Islet precursor cell (in vitro differentiated cells): ENCODE measurements at places on chromosomes 16 and 17.

DNA sequence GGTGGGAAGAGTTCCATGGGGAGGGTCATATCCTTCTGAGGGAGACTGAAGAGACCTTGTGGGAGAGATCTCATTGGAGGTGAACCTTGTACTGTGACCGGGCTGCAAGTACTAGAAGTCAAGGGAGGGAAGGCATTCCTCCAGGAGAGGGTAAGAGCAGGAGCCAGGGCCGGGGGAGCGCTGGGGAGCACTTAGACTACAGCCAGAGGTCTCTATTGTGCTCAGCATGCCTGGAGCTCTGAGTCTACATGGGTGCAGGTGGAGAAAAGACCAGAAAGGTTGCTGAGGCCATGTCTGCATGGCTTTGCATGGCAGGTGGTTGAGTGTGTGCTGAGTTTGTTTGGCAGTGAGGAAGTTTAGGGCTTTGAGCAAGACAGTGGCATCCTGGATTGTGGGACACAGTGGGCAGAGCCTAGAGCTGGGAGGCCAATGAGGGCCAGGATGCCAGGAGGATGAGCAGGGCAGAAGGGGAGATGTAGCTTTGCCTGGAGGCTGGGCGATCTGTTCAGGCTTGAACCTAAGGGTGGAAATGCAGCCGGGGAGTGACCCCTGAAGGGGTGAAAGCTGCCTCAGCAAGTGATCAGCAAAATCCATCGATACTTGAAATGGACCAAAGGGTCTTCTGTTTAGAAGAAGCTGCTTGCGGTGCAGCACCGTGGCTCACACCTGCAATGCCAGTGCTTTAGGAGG, 317.4 kb upstream of the TNRC6C start:
- DNase-seq, result peak; percentile 43

DNA sequence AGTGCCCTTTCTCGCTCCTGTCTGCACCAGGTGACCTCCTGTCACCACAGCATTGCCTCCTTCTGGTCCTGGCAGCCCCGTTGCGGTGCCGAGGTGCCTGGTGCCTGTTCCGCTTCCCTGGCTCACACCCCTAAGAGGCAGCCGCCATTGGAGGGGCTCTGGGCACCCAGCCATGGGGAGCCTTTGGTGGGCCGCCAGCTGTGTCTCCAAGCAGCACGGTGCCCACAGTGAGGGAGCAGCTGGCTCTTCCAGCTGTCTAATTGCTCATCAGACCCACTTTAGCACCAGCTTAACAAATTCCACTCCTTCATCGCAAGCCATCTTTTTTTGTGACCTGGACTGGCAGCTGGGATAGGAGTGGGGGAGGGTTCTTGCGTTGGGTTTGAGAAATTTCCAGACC, 276.1 kb downstream of the SNX29 start:
- DNase-seq, result no peak

DNA sequence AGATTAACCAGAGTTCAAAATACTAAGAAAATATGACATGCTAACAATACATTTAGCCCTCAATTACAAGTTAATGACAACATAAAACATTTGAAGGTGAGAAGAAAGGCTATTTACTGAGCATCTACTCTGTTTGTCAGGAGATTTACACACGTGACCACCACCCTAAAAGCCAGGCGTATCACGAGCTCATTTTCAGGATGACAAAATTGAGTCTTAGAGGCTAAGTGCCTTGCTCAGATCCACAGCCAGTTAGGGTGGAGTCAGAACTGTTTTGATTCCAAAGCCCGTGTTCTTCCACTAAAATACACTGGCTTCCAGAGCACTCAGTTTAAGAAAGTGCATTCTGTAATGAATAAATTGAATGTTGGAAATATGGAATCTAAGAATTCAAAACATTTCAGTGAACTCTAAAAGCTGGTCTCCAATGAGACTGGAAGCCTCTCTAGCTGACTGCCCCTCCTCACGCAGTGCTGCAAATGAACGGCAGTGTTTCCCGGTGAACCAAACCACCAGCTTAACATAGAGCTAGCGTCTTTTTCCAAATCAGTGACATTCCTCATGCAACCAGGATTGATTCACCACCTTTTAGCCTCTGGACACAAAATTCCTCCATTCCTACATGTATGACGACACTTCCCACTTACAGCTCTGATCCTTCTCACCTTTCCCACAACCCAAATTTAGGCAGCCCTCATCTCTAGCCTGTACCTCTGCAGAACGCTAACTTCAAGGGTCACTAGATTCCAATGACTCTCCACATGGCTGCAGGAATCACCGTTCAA, 5.9 kb downstream of the ZDHHC7 start:
- DNase-seq, result peak; percentile 67

DNA sequence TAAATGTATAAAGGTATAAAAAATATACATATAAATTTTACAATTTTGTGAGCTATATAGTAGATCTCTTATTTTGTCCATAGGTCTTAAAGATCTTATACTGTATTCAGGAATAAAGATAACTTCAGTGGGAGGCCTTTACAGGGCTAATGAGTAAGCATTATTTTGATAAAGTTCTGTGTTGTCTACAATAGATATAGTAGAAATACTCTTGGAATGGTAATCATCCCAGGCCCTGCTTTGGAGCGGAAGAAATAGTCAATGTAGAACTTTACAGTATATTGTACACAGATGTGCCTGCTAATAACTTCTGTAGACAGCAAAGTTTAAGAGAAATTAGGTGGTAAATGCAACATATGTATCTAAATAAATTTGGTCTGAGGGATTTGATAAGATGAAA, 42.6 kb downstream of the TENT4B start:
- no peak for DNase-seq

- DNase-seq, result no peak
Measured at GRCh38 chr16:14284930-14285512, 213.9 kb downstream of the MRTFB start.

GRCh38 chr17:36602924-36603384, 1.6 kb downstream of the MRM1 start:
- DNase-seq, result peak; percentile 90

DNA sequence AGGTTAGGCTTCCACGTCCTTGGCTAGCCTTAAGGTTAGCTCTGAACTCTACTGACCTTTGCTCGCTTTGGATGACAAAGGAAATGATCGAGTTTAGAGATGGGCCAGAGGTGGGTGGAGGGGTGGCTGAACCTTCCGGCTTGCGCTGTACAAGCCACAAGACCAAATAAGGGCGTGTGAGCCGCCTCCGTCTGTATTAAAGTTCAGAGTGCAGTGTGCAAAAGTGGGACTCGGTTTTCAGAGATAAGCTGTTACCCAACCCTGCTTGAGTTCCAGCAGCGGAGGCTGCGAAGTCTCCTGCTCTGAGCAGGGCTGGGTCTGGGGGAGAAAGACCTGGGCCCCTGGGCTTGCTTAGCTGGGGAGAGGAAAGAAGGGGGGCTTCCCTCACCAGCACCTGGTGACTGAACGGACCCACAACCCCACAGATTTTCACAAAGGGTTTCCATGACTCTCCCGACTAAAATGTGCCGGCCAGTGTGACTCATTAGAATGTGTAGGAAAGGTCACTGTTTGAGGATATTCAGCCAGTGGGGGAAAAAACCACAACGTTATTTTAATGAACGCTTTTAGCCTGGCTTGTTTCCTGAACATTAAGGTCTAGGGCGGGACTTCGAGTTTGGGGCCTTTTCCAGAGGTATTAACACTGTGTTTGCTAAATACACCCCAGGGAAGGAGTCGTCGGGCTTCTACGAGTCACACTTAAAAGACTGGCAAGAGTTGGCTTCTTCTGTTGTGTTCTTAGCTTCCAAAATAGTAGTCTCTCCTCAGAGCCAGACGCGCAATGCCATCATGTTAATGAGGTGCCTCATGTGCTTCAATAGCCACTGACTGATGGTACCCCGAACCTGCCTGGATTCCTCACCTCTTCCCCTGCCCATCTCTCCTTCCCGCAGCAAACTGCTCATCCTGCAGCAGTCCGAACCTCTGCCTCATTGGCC, 67.0 kb downstream of the CENPV start:
- peak; percentile 99 for DNase-seq

GRCh38 chr16:28261942-28262341, 30.4 kb upstream of the SBK1 start:
- peak; percentile 47 for DNase-seq

GRCh38 chr17:50687200-50688066, 20.3 kb downstream of the ANKRD40 start:
- peak; percentile 99 for DNase-seq

DNA sequence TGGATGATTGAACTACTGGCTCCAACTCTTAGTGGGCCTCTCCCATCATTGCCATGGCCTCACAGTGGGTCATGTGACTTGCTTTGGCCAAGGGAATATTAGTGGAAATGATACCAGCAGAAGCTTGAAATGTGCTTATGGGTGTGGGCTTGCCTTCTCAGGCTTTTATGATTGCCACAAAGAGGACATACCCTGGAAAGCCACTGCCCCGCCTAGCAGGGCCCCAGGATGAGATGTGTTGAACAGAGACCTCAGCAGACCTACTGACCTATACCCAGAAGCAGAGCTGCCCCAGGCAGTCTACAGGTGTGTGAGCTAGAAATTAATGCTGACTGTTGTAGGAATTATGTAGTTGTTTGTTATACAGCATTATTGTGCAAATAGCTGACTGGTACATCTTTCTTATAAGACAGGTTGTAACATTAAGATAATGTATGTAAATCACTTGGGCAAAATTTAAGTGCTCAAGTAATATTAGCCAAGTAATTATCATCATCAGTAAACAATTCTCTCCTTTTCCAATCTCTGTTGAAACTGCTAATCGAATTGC, 67.8 kb upstream of the CDH5 start:
- DNase-seq, result peak; percentile 14

DNA sequence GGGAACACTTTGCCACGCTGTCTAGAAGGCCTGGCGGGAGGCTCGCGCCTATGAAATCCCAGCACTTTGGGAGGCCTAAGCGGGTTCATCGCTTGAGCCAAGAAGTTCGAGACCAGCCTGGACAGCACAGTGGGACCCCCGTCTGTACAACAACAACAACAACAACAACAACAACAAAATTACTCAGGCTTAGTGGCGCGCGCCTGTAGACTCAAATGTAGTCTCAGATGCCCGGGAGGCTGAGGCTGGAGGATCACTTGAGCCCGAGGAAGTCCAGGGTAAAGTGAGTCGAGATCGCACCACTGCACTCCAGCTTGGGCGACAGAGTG, 297 bp upstream of the SLFN13 start:
- no peak for DNase-seq

DNA sequence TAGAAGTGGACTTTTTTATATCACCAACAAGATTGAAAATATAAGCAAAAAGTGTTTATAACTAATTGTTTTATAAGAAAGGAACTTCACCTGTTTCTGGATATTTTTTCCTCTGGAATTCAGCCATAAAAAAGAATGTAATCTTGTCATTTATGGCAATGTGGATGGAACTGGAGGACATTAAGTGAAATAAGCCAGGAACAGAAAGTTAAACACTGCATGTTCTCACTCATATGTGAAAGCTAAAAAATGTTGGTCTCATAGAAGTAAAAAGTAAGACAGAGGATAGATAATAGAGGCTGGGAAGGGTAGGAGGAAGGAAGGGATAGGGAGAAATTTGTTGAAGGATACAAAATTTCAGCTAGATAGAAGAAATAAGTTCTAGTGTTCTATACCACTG, 67.6 kb downstream of the NFAT5 start:
- DNase-seq, result no peak
